Retina (tissue), 1 donor: ENCODE measurements at places on chromosomes 12 and 14.
A peak's percentile ranks its signal among the peaks of the same experiment; 100 is the strongest.

- DNase-seq: no peak
These were observed 746 bp upstream of the DUSP16 start for GRCh38 chr12:12563290-12563928.

- DNase-seq: no peak
These were observed 1.6 kb upstream of the ACOT6 start for GRCh38 chr14:73610687-73611086.

GRCh38 chr14:96514694-96515093 is 12.5 kb downstream of the PAPOLA start:
- no peak for DNase-seq

GRCh38 chr14:24095271-24096068 is 1.4 kb downstream of the PCK2 start:
- DNase-seq: peak; percentile 82

DNA sequence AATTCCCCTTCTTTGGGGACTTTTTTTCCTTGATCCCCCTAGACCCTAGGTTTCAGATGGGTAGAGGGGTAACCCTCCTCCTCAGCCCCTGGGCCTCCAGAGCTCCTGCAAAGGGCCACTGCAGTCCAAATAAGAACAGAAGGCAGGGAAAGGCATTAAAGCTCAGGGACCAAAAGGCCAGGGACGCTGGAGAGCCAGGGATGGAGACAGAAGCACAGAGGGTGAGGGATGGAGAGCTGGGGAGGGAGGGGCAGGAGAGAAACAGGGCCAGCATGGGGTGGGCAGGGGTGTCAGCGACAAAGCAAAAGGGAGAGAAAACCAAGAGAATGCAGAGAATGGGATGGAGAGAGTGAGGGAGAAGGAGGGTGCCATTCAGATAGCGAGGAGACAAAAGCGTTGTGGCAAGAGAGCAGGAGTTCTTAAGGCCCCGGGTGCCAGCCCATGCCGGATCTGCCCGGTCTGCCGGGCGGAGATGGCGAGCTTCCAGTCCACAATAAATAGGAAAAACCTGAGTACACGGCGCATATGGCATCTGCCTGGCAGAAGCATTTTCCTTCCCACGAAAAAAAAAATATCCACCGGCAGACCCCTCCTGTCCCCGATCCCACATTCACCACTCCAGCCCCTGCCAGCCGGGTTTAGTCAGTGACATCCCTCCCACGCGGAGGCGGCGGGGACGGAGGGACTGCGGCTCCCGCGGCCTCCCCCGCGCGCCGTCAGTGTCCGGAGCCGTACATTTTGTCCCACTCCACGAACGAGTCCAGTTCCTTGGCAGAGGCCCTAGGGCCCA is 28.6 kb downstream of the FIGNL2 start:
- no peak for DNase-seq

- DNase-seq: no peak
These were observed 118.8 kb downstream of the ST8SIA1 start for GRCh38 chr12:22215467-22216253.

DNA sequence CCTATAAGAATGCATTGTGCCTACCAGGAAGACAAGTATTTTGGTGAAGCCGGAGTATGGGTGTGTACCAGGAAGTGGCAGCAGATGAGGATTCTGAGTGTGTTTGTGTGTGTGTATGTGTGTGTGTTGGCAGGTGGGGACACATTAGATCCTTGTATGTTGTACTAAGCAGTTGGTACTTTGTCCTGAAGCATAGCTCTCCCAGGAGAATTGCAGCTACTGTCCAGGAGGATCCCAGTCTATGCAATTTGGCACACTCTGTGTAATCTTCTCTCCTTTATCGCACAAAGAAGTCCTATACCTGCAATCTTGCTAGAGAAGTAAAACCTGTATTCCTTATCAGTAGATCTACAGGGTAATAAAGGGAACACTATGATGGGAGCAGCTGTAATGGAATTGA is 276.5 kb downstream of the PAWR start:
- no peak for DNase-seq

GRCh38 chr12:34350092-34351041 is 328.1 kb downstream of the ALG10 start:
- no peak for DNase-seq

DNA sequence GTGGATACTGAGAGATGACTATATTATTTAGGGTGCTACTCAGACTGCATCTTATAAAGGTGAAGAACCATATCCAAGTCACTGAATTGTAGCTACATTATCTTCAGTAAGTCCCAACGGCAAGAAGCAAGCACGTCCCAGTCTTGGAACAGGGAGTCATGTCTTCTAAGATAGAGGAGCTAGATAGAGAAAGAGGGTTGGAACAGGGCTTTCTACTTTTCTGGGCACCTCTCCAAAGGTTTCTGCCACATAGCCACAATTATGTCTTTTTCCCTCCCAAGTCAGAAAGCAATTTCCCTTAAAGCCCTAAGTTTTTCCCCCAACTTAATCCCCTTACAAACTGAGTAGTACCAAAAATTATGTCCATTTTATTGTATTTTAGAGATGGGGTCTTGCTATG is 22.4 kb downstream of the MAPK1IP1L start:
- DNase-seq: no peak

DNA sequence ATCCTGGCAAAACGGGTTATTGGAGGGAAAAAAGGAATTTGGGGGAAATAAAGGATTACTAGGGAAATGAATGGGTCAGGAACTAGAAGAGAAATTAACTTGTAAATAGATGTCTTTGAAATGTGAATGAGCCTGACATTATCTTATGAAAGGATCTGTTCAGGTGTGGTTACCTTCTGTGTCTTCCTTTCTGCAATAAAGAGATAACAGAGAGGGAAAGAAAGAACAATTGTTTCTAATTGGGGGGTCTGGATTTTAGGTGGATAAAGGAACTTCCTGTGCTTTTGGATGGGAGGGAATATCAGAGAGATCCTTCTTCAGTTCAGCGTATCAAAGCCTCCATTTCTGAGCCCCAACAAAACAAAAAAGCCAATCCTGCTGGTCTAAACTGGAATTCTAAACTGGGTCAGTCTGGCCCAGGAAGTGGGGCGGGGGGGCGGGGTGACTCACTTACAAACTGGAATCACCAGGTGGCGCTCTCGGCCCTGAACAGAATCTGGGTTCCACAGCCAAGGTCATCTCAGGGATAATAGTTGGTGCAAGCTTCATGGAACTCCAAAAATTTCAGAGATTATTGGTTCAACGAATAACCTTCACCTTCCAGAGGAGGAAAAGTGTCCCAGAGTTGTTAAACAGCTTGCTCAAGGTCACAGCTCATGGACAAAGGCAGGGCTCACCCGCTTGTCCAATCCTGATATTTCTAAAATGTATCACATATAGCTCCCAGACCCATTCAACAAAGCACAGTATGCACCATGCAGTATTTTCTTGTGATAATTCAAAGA is 15.2 kb upstream of the PEBP1 start:
- peak; percentile 79 for DNase-seq

- DNase-seq: no peak
These were observed 19.7 kb downstream of the PTPN21 start for GRCh38 chr14:88535149-88535548.

GRCh38 chr14:39368261-39368959 is 63.8 kb downstream of the FBXO33 start:
- DNase-seq: peak; percentile 60

- peak; percentile 19 for DNase-seq
These were observed 12.9 kb downstream of the DYRK2 start for GRCh38 chr12:67661311-67662021.

DNA sequence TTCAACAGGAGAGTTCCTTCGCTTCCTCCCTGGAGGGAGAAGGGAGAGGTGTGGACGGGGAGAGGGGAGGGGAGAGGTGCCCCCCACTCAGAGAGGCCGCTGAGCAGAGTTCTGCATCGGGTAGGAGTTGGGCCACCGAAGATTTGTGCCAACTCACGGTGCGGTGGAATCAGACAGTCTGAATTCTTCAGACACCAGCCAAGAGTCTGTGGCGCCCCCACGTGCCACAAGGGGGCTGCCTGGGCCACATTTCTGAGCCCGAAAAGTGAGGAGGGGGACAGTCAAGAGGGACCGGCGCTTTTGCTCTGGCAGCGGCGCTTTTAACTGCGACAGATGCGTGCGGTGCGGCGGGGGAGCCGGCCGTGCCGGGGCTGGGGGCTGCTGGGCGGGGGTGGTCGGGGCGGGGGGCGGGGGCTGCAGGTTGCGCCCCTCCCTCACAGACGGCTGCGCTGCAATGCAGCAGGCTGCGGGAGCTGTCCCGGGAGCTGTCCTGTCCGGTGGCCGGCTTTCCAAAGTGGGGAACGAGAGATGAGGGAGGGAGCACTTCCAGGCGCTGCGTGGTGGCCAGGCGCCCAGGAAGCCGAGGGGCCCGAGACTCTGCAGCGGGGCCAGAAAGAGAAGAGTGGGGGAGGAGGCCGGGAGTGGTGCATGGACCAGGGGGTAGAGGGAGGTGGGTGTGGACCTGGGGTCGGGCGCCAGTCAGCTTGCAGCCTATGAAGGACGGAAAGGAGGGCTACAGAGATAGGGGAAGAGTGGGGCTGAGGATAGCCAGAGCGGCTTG is 975 bp upstream of the RTL1 start:
- DNase-seq: peak; percentile 77
